ENCODE measurements at places on chromosomes 6 and 20.

DNA sequence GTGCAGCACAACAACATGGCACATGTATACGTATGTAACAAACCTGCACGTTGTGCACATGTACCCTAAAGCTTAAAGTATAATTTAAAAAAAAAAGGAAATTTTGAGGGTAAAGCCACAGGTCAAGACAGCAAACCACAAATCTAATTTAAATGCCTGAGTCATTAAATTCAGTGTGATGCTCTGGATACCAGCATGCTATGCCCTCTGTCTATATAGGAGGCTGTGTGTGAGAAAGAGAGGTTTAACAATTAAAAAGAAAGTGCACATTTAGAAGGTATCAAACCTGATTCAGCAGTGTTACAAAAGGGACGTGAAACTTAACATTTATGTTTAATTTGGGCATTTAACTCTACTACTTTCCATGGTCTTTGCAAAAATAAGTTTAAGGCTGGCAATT lies 276.3 kb downstream of the ADGRB3 start:
- no peak for DNase-seq

GRCh38 chr20:61608275-61609085 lies 356.4 kb downstream of the CDH4 start:
- DNase-seq = peak; percentile 43

DNA sequence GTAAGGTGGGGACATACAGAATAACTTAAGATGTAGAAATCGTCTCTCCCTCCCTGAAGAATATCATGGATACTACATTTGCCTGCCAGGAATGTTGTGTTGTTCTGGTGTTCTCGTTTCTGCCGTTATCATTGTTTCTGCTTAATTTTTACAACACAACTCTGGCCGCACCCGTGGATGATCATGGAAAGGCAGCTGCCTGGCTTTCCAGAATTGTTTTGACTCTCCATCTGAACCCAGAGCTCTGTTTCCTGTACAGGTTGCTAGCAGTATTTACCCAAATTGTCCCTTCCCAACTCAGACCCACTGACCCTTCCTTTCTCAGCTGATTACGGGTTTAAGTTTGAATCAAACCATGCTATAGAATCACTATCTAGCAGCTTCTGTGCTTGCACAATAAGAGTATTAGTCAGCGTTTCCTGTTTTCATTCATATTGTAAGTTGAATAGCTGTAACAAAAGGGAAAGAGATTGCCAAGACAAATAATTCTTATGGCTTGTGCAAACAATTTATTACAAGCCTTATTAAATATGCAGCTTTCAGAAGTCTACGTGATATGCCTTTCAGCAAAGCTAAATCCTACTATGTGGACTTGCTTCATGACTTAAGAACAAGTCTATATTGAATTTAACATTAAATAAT lies 139.0 kb downstream of the MTHFD1L start:
- no peak for DNase-seq

DNA sequence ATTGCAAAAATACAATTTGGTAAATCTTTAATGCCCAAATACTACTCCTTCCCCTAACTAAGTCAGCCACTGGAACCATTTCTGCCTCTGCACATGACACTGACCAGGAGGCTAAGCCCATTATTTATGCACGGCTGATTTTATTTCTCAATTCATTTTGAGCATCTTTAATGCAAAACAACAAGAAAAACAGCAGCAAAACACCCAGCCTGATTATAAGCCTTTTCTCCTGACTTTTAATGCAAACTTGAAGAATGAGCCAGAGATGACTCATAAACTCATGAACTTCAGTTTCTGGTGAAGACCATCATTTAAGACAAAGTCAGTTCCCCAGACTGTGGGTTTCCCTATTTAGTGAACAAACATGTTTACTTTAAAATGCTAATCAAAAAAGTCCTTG lies 51.6 kb downstream of the CYP24A1 start:
- DNase-seq = no peak

- DNase-seq = no peak
These were observed 97.1 kb upstream of the GRIK2 start for GRCh38 chr6:101296169-101296960.

DNA sequence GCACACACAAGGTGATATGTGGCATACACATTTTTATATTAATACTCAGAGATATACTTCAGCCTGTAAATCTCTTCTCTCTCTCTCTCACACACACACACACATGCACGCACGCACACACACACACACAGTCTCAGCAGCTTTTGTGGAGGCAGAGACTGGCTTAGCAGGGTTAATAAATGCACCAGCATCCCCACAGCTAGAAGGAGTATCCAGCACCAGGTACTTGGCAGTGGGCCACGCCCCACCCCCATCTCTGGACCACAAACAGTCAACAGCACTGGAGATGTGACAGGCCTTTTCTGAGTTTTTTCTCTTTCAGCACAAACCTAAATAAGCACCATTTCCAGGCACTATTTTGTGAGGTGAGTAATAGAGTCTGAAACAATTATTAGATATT lies 47.3 kb upstream of the LRFN2 start:
- no peak for DNase-seq

DNA sequence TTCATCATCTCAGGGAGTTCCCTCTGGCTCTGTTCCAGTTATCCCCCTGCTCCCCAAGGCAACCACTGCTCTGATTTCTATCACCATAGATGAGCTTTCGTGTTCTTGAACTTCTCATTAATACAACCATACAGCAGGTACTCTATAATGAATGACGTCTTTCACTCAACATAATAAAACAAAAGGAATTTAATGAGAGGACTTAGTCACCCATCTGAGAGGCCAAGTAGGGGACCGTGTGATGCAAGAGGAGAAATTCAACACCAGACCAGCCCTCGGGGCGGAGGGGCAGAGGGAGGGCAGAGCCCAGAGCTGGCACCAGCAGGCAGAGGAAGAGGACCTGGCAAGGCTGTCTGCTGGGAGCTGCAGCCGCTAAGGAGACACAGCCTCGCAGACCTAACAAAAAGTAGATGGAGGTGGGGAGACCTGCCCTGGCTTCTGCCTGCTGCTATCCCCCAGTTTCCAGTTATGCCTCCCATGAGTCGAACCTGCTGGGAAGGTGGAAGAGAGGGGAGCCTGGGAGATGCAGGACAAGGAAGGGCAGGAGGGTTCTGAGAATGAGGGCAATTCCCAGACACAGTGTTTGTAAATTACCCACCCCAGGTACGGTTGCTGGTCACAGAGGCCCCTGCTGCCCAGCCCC lies 13.8 kb downstream of the CCN5 start:
- no peak for DNase-seq

GRCh38 chr6:28816909-28817807 lies 106.6 kb downstream of the TRIM27 start:
- no peak for DNase-seq

Data from iPS DF 6.9 (cell line).